ENCODE measurements at places on chromosomes 2 and 18.

DNA sequence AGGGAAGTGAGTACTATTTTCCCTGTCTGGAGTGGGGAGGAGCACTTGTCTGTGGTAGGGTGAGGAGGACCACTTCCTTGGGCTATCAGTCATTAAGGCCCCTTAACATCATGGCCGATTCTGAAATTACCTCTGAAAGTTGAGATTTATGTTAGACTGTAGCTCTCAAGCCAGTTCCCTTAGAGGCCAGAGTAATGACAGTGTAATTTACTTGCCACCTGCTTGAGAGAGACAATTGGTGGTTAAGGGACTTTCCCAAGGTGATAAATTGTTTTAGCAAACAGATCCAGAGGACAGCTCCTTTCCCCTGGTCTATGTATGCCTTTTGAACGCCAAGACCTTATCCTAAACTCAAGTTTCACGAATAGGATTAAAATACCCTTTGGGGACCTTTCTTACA is 56.1 kb downstream of the NEDD4L start:
- no peak for DNase-seq

DNA sequence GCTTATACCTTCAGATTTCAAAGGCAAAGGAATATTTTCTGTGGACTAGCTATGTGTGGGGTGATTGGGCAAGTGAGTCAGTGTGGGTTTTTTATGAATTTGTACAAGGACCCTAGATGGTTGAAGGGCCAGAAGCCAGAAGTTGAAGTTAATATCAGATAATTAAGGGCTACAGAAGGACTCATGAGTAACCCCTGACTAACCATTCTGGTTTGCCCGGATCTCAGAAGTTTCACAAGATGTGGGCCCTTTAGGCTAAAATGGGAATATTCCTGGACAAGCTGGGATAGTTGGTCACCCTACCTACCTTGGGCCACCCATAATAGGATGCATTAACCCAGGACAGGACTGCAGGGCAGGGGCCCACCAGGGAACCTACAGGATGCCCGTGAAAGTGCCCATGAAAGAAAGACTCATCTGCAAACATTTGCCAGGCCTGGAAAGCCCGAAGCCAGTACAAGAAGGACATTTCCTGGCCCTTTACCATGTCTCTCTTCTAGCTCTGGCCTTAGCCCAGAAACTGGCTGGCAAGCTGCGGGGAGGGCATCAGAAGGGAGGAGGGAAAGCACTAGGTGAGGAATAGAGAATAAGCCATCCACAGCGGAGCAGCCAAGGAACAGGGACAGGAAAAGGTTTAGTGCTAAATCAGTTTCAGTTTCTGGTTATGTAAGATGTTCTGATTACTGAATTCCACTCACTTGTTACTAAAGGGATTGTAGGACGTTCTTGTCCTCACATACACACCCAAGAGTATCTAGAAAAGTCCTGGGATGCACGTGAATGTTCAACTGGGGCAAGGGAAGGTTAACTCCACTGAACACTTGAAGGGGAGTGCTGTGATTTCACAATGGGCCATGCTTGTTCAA is 33.6 kb downstream of the GCG start:
- no peak for DNase-seq

DNA sequence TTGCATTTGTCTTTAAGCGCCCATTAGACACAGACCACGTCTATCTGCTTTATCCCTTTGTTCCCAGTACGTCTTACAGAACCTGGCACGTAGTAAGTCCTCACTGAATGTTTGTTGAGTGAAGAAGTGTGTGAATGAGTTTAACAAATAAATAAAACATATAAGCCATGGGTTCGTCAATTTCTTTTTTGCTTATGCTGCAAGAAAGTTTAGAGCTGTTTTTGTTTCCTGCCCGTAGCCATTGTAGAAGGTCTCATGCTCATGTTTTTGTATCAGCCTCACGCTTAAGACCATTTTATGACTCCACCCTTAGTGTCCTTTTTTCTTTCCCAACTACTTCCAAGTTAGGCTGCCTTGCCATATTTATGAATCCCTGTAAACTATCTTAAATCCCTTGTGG is 2.5 kb downstream of the ADD2 start:
- DNase-seq, result no peak

DNA sequence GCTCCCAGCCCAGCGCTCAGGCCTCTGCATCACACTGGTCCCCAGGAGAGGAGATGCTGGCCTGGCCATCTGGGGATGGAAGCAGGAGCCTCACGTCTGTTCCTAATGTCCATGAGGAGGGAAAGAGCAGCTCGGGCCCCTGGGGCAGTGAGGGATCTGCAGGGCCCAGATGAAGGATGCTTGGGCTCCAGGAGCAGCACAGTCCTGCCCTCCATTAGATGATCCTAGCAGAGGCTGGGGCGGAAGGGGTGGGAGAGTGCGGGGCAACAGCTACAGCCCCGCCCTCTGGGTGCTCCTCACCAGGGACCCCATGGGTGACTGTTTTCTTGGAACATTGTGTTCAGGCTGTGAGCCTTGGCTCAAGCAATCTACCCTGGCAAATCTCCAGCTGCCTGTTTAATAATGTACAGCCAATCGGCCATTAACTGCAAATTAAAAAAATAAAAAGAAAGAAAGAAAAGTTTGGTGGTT is 49.7 kb downstream of the TNS1 start:
- no peak for DNase-seq

- DNase-seq, result no peak
These were observed 88.1 kb downstream of the ZBTB7C start for GRCh38 chr18:48321121-48321520.

DNA sequence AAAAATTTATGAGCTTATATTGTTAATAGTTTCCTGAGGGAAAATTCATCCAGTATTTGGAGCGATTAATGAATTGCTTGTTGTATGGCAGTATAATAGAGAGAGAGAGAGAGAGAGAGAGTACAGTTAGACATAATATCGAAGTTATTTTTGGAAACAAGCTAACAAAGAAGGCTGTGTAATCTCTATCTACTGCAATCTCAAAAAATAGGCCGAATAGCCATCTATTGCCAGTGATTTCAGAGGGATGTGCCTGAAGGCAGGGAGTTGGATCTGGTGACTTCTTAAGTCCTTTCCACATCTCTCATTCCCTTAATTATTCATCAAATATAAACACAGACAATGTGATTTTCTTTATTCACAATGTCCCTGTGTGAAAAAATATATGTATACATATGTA is 433.1 kb upstream of the RAB12 start:
- no peak for DNase-seq

GRCh38 chr18:61335684-61336555 is 2.7 kb downstream of the CDH20 start:
- no peak for DNase-seq

DNA sequence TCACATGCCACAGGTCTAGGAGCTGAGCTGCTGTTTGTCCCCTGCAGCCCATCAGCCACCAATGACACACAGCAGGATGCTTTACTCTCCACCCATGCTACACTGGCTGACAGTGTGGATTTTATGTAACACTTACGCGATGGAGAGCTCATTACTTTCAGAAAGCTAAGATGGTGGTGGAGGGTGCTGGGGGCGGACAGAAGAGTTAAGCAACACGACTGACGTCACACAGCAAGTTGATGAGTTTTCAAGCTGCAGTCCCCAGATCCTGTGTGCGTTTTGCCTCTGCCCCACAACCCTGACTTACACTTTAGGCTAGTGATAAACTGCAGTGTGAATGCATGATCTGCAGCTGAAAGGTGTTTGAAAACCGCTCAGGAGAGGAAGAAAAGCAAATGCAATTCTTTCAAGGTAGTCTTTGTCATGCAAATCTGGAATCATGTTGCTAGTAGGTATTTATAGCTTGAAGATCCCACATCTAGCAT is 42.4 kb downstream of the MRPS5 start:
- no peak for DNase-seq

- DNase-seq, result no peak
These were observed 54.0 kb downstream of the COA5 start for GRCh38 chr2:98554116-98554861.

DNA sequence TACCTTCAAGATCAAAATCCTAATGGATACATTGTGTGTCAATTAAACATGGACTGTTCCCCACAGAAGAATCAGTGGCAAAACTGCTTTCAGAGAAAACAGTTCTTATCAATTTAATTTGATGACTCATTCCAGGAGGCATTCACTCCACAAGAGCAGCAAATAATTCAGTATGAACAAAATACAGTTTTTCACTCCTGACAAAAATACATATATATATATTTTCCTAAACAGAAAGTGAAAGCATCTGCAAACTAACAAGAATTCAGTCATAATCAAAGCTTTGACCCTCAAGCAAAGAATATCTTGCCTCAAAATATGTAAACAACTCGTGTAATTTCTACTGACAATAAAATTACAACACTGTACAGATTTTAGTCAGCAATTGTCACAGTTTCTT is 685.1 kb upstream of the SLC8A1 start:
- no peak for DNase-seq

DNA sequence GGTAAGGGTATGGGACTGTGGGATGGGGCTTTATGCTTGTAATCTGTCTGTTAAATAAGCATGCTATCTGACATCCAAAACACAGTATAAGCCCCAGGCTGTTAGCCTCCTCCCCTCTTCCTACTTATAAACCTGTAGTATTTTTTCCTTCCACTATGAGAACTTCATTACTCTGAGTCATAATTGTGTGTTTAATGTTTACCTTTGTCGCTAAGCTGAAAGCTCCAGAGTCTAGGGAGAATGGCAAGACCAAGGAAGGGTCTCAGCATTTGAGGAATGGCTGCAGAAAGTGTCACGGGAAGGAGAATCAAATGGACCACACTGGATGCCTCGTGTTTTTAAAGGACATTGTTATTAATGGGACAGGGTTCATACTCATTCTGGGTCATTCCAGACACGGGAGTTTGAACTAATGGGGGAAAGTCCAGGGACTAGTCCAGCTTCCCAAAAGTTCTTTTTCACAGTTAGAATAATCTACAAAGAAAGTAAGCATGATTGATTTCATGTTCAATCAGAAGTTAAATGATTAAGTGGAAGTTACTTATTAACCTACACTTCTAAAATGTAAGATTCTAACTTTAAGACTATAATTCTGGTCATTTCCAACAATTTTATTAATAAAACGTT is 292.2 kb downstream of the AFF3 start:
- no peak for DNase-seq

GRCh38 chr2:158042245-158042644 is 59.4 kb upstream of the UPP2 start:
- DNase-seq, result no peak

- no peak for DNase-seq
These were observed 110.5 kb downstream of the GATA6 start for GRCh38 chr18:22279741-22280452.

DNA sequence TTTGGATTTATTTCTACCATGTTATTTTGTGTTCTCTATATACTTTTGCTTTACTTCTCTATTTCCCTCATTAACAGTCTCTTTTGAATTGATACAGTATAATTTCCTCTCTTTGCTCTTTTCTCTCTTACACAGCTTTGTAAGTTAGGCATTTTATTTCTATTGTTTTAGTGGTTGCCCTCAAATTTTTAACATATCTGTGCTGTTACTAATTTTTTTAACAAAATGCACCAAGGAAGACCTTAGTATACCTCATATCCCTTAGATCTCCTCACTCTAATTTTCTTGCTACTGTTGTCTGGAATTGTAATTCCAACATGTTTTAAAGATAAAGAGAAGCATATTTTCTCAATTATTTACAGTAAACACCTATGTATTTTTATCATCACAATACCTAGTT is 416.8 kb upstream of the SLC14A2 start:
- DNase-seq, result no peak

GRCh38 chr2:163157891-163158496 is 319.4 kb upstream of the KCNH7 start:
- no peak for DNase-seq

DNA sequence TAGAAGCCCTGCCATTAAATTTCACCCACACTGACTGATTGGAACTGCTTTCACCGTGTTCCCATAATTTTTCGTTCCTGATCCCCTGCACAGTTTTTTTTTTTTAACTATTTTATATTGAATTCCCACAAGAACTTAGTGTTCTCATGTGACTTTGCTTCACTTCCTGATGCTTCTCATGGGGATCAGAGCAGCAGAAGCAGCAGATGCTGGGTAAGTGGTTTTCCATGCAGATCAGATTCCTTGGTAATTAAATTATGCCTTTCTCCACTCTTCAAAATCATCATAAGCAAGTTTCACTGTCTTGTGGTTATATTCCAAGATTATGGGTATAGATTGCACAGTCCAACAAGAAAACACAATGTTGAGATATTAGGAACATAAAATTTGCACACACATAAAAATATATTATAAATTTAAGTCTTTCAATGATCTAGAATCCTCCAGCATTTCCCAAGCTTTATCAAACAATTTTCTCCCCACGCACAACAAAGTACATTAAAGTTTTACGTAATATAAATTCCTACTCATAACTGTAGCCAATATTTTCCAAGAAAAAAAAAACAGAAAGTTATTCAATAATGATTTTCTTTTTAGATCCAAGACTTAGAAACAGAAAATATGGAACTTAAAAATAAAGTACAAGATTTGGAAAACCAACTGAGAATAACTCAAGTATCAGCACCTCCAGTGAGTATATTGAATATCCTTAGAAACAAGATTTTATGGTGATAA is 277.9 kb downstream of the GULP1 start:
- no peak for DNase-seq

- DNase-seq, result peak; percentile 32
These were observed 1.2 kb upstream of the ARID5A start for GRCh38 chr2:96535331-96535730.

DNA sequence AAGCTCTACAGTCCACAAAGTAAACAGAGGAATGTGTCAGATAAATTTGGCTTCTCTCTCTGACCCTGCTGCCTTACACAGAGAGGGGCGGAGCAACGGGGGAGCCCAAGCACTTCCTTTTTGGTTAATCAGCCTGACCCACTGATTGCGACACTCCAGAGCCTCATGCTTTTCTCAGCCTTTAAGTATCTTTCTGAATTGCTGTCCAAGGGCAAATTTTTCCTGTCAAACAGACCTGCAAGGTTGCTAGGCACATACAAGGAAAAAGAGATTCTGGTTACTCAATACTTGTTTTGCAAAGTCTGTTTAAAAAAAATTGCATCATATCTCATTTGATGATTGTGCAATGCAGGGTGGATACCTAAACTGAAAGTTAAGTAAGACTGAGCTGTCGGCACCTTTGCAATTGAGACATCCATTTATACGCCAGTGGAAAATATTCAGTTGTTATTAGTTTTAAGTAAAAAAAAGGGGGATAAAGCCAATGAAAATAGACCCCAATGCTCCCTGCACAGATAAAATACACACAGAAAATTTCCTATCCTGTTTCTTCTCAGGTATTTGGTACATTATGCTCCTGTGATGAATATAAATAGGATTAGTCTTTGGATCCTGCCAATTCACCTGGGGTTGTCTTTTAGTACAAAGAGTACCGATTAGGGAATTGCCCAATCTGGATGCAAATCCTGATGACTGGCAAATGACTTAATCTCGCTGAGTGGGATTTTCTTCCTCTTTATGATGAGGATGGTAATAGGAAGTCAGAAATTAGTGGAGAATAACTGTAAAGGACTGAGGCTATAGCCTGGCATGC is 260.2 kb upstream of the TRIB2 start:
- DNase-seq, result peak; percentile 94

- DNase-seq, result no peak
These were observed 7.5 kb downstream of the ACYP2 start for GRCh38 chr2:54122939-54123338.

GRCh38 chr2:148613231-148614013 is 31.1 kb upstream of the EPC2 start:
- no peak for DNase-seq
